Stimulated activated CD4-positive, alpha-beta T cell treated with anti-CD3 and anti-CD28 coated beads, Interleukin-1b, Interleukin-23, amount 100 ng/mL, for 4 hours (primary cell): ENCODE measurements at places on chromosomes 3 and 15.

- DNase-seq: no peak
Observed at GRCh38 chr3:30610702-30611368, 4.4 kb downstream of the TGFBR2 start.

DNA sequence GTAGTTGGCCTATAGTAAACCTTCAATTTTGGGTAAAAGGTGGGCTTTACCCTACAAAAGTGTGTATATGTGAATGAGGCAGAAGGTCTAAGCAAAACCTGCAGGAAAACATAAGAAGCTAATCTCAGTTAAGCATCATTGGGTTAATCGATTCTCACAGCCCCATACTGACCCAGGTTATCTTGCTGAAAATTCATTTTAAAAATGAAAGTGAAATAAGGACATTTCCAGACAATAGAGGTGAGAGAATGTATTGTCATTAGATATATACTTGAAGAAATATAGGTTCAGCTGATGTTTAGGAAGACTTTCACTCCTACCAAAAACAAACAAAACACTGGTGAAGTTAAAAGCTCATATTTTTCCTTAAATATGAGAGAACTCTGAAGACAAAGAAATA is 85.6 kb downstream of the MCF2L2 start:
- no peak for DNase-seq

- no peak for DNase-seq
Observed at GRCh38 chr3:43727930-43728329, 37.2 kb downstream of the ABHD5 start.

- DNase-seq: no peak
Observed at GRCh38 chr3:185216607-185216958, 37.3 kb downstream of the EHHADH start.

DNA sequence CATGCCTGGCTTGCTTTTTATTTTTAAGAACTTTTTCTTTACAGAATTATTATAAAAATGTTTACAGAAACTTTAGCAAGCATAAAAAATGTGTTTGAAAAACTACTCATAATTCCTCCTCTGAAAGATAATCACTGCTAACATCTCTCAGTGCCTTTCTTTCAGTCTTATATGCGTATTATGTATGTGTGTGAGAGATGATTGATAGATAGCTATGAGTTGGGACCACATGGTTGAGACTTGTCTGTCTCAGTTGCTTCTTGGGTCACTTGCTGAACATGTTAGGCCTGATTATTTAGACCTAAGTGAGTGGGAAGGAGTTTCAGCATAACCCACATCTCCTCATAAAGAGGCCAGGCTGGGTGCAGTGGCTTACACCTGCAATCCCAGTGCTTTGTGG is 11.1 kb downstream of the MAP6D1 start:
- no peak for DNase-seq

DNA sequence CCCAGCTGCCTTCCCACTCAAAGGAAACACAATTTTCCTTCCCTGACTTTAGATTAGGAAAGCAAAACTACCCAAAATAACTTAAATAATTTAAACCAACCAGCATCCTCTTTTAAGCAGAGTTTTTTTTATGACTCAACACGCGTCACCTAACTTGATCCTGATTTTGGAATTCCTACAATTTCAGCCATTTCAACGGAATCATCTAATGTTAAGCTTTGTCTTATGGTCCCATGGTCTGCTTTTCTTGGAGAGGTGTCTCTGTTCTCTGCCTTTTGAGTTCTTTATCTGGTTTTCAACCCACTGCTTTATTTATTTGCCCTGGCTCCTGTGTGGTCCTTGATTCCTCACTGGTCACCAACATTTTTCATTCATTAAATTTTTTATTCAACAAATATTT is 219.2 kb upstream of the ARHGEF26 start:
- no peak for DNase-seq

DNA sequence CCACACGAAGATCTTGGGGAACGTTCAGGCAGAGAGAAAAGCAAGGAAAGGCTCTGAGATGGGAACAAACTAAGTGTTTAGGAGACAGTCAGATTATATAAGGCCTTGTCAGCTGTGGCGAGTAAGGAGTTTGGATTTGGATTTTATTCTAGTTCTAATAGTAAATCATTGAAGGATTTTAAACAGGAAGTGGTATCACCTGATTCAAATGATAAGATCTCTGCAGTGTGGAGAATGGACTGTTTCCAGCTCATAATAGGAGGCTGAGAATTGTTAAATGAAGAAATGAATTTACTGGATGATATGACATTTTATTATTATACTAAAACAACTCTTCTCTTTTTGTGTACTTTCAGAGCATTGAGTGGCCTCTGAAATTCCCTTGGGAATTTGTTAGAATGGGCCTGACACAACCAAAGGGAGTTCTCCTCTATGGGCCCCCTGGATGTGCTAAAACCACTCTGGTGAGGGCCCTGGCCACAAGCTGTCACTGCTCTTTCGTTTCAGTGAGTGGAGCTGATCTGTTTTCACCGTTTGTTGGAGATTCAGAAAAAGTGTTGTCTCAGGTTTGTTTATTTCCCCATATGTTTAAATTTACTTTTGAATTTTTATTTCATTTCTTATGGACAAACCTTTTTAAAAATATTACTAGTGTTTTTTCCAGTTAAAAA is 36.0 kb upstream of the GATM start:
- no peak for DNase-seq

DNA sequence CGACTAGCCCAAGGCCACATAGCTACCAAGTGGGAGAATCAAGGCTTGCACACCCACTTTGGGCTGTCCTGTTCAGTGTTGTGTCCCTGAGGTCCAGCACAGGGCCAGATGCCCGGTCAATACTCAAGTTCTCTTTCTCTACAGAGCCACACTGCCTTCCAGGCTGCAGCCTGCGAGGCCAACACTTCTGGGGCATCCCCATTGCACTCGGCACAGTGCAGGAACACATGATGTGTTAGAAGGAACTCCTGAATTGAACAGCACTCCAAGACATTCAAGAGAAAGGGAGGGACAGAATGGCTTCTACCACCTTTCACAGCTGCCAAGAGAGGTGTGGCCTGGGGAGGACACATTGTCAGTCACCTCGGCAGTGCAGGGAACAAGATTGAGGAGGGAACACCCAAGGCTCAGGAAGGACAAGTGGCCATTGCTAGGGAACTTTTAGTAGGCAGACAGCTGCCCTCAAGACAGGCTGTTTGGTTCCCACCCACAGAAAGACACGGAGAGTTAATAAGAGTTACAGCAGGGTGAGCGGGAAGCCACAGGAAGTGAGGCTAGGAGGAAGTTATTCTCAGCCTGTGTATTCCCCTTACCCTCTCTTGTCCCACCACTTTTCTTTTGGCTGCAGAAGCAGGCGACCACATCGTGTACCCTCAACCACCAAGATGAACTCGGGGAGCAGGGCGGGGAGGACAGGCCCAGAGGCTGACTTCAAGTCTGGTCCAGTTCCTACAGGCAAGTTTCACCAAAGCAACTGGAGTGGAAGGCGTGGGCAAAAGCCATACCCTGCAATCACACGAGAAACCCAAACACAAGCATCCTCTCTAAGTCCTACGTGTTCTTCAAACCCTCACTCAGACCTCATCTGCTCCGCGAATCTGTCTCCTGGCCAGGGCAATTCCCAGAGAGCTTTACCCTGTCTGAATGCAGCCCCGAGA is 69.4 kb downstream of the SRGAP3 start:
- no peak for DNase-seq

DNA sequence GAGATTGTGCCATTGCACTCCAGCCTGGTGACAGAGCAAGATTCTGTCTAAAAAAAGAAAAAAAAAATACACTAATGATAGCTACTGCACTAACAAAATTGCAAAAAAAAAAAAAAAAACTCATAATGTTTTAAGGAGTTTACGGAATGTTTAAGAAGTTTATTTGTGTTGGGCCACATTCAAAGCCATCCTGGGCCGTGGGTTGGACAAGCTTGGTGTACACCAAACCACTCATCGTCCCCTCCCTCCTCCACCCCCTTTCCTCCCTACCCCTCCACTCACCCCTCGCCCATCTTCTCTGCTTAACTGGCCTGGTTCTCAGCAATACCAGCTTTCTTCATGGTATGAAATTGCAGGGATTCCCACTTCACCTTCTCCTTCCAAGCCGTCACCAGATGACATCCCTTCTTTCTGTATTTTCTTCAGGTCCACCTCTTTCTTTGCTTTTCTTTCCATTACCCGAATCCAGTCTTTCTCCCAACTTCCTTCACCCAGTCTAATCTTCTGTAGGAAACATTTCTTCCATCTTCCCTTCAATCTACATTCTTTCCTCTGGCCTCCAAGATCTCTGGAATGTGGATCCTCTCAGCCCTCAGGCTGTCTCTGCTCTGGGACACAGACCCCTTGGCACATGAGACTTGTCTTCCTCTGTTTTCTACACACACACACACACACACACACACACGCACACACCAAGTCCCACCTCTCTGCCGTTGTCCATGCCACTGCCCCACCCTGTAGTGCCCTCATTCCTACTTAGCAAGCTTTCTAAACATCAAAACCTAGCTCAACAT is 3.5 kb upstream of the MESP1 start:
- no peak for DNase-seq

DNA sequence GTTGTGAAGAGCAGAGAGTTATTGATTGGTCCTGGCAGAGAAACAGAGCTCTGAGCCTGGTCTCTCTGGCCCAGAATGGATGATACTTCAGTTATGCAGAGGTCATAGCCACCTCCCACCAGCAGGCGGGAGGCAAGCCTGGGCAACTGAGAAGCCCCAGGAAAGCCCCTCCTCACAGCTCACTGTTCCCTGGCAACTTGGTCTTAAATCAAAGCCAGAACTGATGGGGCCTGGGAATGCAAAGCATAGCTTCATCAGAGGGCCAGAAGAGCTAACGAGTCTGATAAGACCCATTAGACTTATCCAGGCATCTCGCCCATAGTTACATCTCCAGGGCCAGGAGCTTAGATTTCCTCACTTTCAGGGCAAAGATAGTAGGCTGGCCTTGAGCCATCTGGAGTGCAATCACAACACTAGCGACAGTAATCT is 5.5 kb upstream of the COLQ start:
- no peak for DNase-seq

- no peak for DNase-seq
Observed at GRCh38 chr3:180749322-180749721, 70.0 kb upstream of the CCDC39 start.

DNA sequence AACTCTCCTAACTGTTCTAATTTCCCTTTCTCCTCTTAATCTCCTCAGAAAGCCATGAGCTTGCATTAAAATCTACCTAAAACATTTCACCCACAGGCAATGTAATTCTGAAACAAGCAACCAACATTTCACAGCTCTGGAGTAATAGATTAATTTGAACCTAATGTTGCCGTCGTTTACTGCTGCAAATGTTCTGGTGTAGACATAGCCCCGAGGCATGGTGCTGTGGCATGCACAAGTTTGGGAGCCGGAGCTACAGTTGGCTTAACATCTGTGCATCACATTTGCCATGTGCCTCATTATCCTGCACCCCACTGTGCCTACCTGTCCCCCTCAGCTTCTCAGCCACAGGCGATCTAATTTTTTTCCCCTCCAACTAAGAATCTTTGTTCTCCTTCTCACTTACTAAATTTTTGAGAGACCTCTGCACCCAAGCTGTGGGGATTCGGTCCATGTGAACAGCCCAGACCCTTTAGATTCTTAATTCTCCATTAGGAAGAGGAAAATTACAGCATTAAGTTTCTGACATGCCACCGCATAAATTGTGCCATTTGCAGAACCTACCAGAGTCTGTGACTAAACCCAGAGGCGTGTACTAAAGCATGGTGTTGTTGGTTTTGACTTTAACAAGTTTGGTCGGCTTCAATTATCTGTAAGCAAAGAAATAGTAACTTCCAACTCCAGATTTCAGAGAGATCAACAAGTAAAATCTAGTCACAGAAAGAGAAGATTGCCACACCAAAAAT is 419.2 kb downstream of the MECOM start:
- no peak for DNase-seq

- no peak for DNase-seq
Observed at GRCh38 chr3:158018462-158018861, 87.8 kb downstream of the SHOX2 start.
